ENCODE measurements at places on chromosomes 3 and 15.

- DNase-seq = no peak
Observed at GRCh38 chr15:69609776-69610175, 157.2 kb downstream of the RPLP1 start.

GRCh38 chr3:23086831-23087230 is 116.3 kb upstream of the UBE2E2 start:
- no peak for DNase-seq

DNA sequence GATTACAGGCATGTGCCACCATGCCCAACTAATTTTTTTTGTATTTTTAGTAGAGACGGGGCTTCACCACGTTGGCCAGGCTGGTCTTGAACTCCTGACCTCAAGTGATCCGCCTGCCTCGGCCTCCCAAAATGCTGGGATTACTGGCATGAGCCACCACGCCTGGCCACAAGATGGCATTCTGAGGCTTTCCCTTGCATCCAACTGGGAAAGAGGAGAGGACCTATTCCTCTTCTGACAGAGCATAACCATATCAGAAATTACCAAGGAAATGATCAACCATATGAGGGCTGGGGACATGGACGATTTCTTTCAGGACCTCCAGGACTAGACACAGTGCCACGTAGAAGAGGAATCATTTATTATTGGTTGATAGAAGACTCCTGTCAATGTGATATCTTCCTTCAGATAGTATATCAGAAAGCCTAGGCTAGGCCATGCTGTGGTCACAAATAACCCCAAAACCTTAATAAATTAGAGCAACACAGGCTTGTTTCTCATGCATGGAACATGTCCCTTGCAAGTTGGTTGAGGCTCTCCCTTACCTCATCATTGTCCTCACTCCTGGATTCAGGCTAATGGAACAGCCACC is 372.3 kb upstream of the IL12A start:
- peak; percentile 59 for DNase-seq

- DNase-seq = peak; percentile 78
Observed at GRCh38 chr3:29282427-29283230, 1.8 kb downstream of the RBMS3 start.

GRCh38 chr3:38651153-38651789 is 1.8 kb upstream of the SCN5A start:
- peak; percentile 41 for DNase-seq

DNA sequence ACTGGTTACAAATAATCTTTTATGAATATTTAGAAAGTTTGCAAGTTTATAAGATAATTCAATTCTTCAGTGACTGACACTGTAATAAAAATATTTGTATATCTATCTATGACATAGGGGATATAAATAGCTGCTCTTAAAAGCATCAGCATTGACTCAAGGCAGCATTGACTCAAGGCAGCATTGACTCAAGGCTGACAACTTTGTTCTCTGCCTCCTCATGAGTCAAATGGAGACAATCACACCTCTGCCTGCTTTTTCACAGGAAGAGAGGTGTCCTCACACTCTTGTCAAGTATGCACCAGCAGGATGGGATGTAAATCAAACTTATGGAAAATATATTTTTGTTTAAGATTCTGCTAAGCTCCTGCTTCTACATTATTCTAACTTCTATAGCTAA is 1173.1 kb downstream of the NSUN3 start:
- DNase-seq = peak; percentile 7

GRCh38 chr3:63824309-63824708 is 5.2 kb downstream of the C3orf49 start:
- peak; percentile 53 for DNase-seq

DNA sequence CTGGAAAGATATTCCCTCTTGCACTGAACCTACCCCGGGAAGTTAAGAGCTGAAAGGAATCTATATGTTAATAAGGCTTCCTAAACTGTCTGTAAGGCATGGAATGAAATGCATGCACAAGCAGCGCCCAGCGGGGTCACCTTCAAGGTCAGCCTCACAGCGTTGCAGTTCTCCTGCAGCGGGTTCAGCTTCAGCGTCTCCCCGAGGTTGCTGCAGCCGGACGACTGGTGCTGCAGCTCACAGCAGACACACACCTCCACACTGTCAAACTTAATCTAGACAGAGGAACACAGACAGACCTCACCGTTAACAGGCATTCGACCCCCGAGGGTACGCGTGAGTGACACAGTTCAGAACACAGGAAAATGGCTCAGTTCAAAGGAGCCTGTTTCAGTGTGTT is 73.3 kb downstream of the NSMCE3 start:
- no peak for DNase-seq

DNA sequence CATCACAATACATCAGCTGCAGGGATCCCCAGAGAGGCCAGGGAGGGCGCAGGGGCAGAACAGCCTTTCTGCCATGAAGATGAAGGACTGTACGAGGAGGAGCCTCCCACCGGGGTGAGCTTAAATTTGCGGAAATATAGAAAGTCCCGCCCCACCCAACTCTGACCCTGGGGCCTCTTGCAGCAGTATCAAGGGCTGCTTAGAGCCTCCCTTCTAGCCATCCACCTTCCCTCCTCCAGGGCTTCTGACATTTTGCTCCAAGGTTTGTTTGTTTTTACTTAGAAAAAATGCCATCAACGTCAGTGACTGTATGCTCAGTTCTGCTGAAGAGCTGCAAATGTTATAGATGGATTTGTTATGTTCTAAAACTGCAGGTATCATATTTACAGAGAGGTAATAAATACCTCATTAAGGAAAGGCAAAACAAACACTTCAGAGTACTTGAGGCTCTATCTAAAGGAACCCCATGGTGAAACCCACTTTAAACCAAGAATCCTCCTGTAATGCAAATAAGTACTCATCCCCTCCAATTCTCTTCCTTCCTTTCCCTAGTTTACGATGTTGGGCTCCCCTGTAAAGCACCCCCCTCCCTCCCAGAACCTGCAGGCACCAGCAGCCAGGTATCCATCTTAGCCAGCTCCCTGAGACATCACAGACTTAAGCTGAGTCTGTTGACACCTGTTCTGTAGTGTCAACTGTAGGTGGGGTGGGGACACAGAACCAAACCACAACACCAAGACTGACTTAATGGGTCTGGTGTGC is 30.5 kb downstream of the RFTN1 start:
- DNase-seq = no peak

GRCh38 chr3:13879946-13880810 is at the start of gene WNT7A:
Gene WNT7A (minus strand): TSS chr3:13880071. CDS start chr3:13879816, 255 bp downstream.
- no peak for DNase-seq

- DNase-seq = no peak
Observed at GRCh38 chr3:156682963-156683362, 8.6 kb downstream of the TIPARP start.

DNA sequence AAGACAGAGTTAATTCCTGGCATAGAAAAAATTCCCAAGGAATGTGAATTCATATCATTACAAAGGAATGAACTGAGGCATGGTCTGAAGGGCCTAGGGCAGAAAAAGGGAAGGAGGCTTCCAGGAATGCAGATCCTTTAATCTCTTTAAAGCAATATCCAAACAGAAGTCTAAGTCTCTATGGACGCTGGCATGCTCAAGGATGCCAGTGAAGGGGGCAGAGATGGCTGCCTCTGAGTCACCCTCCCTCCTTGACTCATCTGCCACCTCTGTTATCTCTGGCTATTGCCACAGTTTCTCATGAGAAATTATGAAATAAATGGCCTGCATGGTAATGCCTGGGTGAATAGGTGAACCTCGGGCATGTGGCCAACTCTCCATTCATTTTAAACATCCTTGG is 96.3 kb upstream of the BCL6 start:
- peak; percentile 82 for DNase-seq

GRCh38 chr15:37002041-37002672 is 98.2 kb downstream of the MEIS2 start:
- peak; percentile 79 for DNase-seq

DNA sequence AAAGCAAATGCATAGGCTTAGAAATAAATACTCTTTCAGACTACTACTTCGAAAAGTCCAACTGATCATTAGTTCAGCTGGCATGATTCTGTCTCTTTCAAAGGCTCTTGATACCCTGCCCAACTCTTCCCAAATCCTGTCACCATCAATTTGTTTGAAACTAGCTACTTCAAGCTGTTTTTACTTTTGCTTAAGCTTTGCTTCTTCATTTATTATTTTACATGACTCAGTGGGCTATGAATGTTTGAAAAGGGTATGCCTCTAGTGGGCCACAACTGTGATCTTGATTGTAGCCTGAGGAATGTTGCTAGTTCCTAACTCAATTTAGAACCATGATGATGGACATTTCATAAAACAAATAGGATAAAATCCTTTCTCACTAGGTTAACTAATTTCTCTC is 340.8 kb downstream of the NAALADL2 start:
- DNase-seq = peak; percentile 3

- no peak for DNase-seq
Observed at GRCh38 chr3:48789665-48790064, 58.0 kb downstream of the PRKAR2A start.
